Stimulated activated CD8-positive, alpha-beta memory T cell treated with anti-CD3 and anti-CD28 coated beads, Interleukin-7, amount 100 ng/mL, for 24 hours (primary cell): ENCODE measurements at places on chromosomes 4 and X.

- DNase-seq: no peak
Observed at GRCh38 chr4:25330905-25331808, 18.6 kb downstream of the ZCCHC4 start.

- no peak for DNase-seq
Observed at GRCh38 chr4:186149872-186150271, 41.5 kb upstream of the CYP4V2 start.

- DNase-seq: no peak
Observed at GRCh38 chrX:153821066-153821465, 9.3 kb downstream of the PDZD4 start.

GRCh38 chr4:98739751-98740150 is 81.3 kb upstream of the TSPAN5 start:
- DNase-seq: no peak

GRCh38 chr4:127555106-127555505 is 77.7 kb upstream of the INTU start:
- DNase-seq: no peak

DNA sequence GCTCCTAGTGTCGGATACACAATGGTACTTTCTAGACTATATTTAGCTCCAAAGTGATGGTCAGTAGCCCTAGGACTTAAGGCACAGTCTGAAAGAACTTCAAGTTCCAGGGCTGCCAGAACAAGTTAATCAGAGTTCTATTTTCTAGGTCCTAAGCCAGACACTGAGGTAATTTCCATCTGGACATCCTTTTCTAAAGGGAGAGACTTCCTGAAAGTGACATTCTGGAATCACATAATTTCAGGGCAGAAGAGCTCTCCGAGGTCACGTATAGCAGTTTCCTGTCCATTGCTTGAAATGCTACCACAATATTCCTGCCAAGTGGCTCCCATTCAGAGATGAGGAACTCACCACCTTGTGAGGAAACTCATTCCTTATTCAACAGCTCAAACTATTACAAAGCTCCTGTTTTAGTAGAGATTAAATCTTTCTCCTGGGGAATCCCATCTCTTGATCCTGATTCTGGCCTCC is 117.9 kb downstream of the COL25A1 start:
- no peak for DNase-seq

- DNase-seq: no peak
Observed at GRCh38 chrX:19698122-19698521, 182.8 kb upstream of the MAP3K15 start.

GRCh38 chr4:24245491-24245820 is 338.9 kb downstream of the DHX15 start:
- no peak for DNase-seq

- DNase-seq: no peak
Observed at GRCh38 chrX:123263270-123263669, 79.2 kb downstream of the GRIA3 start.

DNA sequence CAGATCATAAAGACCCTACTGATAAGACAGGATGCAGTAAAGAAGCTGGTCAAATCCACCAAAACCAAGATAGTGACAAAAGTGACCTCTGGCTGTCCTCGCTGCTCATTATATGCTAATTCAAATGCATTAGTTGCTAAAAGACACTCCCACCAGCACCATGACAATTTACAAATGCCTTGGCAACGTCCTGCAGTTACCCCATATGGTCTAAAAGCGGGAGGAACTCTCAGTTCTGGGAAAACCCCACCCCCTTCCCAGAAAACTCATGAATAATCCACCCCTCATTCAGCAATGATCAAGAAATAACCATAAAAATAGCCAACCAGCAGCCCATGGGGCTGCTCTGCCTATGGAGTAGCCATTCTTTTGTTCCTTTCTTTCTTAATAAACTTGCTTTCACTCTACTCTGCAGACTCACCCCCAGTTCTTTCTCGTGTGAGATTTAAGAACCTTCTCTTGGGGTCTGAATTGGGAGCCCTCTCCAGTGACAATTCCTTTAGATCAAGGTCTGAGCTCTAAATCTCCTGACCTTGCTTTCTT is 217.1 kb upstream of the STS start:
- no peak for DNase-seq

GRCh38 chr4:183830438-183830985 is 74.6 kb upstream of the STOX2 start:
- no peak for DNase-seq

DNA sequence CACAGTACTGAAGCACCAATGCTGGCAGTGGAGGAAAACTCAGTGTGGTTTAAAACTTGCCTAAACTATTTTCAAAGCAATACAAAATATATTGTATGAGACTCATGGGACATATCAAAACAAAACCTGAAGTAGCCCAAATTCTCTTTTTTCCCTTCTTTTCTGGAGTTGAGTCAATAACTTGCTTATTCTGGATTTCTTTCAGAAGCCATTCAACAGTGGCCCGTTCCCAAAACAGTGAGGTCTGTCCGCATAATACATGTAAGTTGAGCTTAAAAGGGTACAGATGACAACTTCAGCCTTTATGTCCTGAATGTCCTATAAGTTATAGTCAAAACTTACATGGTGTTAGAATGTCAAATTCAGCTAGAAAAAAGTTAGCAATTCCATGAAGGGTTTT is 100.8 kb downstream of the SHISA3 start:
- DNase-seq: no peak

- no peak for DNase-seq
Observed at GRCh38 chr4:163245044-163245728, 78.5 kb upstream of the NAF1 start.

GRCh38 chr4:33086331-33086925 is 2366.3 kb downstream of the PCDH7 start:
- DNase-seq: no peak

- no peak for DNase-seq
Observed at GRCh38 chr4:148893095-148893494, 450.9 kb upstream of the NR3C2 start.

GRCh38 chr4:82352825-82353366 is 20.9 kb downstream of the HNRNPD start:
- DNase-seq: no peak

DNA sequence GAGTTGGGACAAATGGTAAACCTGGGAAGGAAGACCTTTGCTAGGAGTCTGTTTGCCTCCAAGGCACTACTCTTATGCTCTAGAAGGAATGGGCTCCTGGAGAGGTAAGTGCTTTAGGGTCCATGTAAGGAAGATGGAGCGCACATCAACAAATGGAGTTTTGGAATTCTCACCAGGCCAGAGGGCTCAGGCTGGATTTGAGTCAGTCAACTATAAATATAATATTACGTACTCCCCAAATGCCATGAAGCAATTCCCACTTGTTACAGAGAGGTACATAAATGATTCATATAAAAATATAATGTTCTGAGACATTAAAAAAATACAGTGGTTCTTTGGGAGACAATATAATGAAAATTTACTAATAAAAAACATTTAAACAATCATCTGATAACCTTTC is 1.6 kb upstream of the SLC9B1 start:
- no peak for DNase-seq

GRCh38 chr4:81314196-81314896 is 99.3 kb upstream of the PRKG2 start:
- DNase-seq: no peak

DNA sequence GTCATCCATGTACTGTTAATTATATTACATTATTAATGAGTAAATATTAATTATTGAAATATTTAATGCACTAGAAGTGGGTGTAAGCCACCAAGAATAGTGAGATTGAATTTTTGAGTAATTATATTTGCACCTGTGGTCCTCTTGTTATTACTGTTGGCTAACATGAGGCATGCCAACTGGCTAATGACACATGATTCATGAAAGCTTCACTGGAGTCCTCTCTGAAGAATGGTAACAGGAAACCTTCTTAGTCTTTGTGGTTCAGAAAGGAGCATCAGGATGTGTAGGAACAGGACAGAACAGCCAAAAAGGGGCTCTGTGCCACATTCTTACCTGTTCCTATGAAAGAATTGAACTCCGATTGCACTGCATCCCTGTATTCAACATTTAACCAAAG is 65.2 kb downstream of the SLC4A4 start:
- no peak for DNase-seq

DNA sequence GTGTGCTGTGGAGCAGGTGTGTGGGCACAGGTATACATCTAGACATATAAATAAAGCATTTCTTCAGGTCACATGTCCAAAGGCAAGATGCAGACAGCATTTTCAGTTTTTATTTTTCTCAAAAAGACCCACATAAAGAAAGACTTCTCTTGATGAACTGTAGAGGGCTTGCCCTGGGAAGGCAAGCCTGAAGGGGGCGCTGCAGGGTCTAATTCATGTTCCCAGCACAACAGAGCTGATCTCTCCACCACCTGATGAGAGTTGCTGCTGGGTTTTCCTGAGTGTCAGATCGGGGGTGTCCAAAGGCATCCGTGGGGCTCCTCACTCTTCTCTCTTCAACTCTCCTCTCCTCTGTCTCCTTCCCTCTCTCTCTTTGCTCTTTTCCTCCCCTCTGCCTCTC is 26.6 kb downstream of the ADRA2C start:
- DNase-seq: no peak

GRCh38 chr4:95526075-95526474 is 22.7 kb downstream of the UNC5C start:
- no peak for DNase-seq

GRCh38 chr4:176709417-176709816 is 83.3 kb downstream of the VEGFC start:
- no peak for DNase-seq
